Endothelial cell of umbilical vein (primary cell): ENCODE measurements at places on chromosomes 3 and 15. TPM values are rescaled to one million over a fixed set of nuclear protein-coding genes. Genes with fewer than 3 reads are reported as not detected.

The ARNT2 gene
- total RNA-seq = 0.18 and 0.20 TPM in 2 replicates

The C3orf85 gene
- total RNA-seq = not detected in 2 replicates

The SLC12A1 gene
- total RNA-seq = not detected in 2 replicates

The USP50 gene
- total RNA-seq = not detected in 2 replicates

The BFSP2 gene
- total RNA-seq = not detected in 2 replicates

The HTR3E gene
- not detected in 2 replicates for total RNA-seq

The SIDT1 gene
- not detected in 2 replicates for total RNA-seq

The RLBP1 gene
- total RNA-seq = not detected in 2 replicates

The KBTBD8 gene
- total RNA-seq = 1.1 and 3.2 TPM in 2 replicates

The ZNF148 gene
- total RNA-seq = 38.2 and 41.3 TPM in 2 replicates

The MIX23 gene
- total RNA-seq = 43.6 and 53.5 TPM in 2 replicates

The MYO5C gene
- total RNA-seq = 18.4 and 19.4 TPM in 2 replicates

The GOLGA8J gene
- total RNA-seq = 0.35 TPM in 1 of 2 replicates, not detected in the other

DNA sequence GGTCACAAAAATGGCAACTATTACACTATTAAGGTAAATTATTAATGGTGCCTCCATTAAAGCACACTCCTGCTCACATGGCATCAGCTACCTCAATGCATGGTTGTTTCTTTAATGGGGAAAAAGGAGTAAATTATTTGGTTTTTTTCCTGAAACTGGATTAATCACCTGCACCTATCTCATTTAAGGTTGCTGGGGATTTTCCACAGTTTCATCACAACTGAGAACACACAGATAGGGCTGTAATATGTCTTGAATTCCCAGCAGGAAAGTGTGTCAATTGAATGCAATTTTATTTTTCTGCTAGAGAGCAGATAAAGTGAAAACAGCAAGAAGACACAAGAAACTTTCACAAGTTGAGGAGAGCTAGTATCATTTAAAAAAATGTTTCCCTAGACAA lies 36.4 kb downstream of the RFTN1 start:
- DNase-seq = no peak

DNA sequence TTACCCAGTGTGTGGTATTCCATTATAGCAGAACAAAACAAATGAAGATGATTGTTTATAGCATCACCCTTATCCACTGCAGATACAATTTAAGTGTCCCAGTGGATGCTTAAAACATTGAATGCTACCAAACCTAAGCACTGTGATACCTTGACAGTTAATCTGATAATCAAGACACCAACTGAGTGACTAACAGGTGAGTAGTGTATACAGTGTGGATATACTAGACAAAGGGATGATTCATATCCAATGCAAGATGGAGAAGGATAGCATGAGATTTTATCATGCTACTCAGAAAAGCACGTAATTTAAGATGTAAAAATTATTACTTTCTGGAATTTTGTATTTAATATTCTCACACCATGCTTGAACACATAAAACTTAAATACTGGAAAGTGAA lies 1449.0 kb downstream of the OTOL1 start:
- no peak for DNase-seq

GRCh38 chr15:47796339-47796738 lies 79.0 kb downstream of the SEMA6D start:
- no peak for DNase-seq

GRCh38 chr15:75306188-75306587 lies 23.6 kb downstream of the GOLGA6D start:
- DNase-seq = no peak

DNA sequence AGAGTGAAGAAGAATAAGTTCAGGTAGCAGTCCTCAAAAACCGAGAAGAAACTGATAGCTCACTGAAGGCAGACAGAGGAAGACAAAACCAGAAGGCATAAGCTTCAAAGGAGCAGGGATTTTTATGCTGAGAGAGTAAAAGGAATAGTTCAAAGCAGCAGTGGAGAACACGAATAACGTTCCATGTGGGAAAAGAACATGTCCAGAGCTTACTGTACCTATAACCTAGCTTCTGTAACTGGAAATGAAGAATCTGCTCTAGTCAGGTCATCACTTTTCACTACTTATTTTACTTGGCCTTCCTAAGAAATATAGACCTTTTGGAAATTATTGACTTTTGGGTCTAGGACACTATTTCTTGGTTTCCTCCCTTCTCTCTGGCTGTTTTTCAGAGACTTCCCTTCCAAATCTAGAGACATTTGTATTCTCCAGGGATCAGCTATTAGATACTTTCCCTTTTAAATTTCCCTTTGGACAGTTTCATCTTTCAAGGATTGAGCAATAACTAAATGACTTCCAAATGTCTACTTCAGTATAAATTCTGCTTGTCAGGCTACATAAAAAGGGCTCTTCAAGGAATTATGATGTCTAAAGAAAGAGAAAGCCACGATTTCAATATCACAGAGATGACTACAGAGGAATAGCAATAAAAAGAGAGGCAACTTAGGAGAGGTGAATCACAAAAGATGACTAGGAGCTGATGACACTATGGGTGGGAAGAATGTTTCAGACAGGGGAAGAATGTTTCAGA lies 46.7 kb downstream of the UBE3A start:
- DNase-seq = no peak

- DNase-seq = no peak
These were observed 56.5 kb upstream of the TMEM115 start for GRCh38 chr3:50415816-50416215.

GRCh38 chr15:25892126-25892525 lies 29.0 kb upstream of the ATP10A start:
- no peak for DNase-seq

- no peak for DNase-seq
These were observed 829 bp downstream of the SELENOT start for GRCh38 chr3:150603980-150604319.

DNA sequence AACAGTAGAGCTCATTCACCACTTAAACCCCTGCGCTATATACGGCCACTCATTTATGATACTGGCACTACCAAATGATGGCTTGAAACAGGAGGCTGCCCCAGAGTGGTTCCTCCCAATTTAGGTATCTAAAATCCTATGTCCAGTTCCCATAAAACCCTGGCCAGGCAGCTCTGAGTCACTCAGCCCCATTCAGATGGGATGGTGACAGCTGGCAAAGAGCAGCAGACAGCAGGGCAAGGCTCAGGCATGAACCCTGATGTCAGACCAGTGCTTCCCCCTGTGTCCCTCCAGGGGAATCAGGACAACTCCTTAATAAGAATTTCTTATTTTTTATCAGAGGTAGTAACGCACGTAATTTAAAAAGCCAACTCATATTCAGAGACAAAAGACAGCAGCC lies 77.2 kb upstream of the RNU6-1 start:
- no peak for DNase-seq

DNA sequence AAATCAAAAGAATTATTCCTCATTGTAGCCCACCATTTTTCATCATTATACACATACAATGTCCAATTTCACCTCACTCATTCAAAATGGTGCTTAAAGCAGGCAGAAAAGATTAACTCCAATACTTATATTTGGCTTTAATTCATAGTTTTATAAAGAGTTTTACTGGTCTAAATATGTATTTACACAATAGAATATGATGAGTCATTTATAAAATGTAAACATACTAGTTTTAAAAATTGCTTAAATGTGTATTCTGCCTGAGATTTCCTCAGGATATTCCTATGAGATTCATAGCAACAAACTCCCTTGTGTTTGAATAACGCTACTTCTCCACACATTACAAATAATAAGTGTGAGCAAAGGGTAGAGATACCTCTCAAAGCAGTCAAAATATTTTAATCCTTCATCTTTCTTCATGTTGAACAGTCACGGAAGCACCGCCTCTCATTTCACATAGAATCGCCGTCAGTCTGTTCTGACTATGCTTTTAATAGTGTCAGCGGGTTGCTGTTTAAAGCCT lies 75.7 kb upstream of the GBE1 start:
- DNase-seq = no peak

GRCh38 chr3:14379843-14380242 lies 22.6 kb upstream of the SLC6A6 start:
- no peak for DNase-seq

DNA sequence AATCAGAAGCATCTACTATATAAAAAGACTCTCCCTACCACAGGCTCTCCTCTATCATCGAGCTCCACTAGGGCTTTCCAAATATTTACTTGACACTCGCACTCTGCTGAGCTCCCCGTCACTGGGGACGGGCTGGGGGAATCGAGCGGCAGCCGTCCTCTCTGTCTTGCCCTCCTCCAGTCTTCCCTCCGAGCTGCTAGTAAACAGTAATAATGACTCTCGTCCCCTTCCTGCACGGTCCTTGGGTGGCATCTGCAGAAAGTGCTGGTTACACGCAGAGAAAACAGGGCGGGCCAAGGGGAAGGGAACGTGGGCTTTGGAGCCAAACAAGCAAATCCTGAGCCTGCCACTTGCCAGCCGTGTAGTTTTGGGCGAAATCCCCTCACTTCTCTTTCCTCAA lies 96.6 kb downstream of the LRIG1 start:
- no peak for DNase-seq

GRCh38 chr3:152486364-152486763 lies 217.6 kb downstream of the MBNL1 start:
- no peak for DNase-seq

DNA sequence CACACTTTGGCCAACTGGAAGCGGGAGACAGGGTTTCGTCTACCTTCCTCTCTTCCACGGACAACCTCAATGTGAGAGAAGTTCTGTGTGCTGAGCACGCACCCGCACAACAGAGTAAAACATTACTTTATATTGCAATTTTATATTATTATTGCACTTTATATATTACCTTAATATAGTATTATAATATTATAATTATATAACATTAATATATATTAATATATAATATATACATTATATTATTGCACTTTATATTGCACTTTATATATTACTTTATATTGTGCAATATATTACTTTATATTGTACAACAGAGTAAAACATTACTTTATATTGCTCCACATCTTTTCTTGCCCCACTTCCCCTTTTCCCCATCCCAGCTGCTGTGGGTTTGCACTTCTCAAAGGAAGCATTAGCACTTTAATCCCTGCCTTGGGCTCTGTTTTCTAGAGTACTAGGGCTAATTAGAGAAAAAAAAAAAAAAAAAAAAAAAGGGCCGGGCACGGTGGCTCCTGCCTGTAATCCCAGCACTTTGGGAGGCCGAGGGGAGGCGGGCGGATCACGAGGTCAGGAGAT lies 76.4 kb upstream of the SLC4A7 start:
- DNase-seq = no peak

GRCh38 chr3:20539666-20540065 lies 353.7 kb upstream of the SGO1 start:
- DNase-seq = no peak

- DNase-seq = no peak
These were observed 51.4 kb downstream of the NCEH1 start for GRCh38 chr3:172659246-172660002.

GRCh38 chr3:47485812-47486211 lies 10.1 kb upstream of the SCAP start:
- DNase-seq = no peak

- DNase-seq = peak; percentile 95
These were observed 2.4 kb downstream of the CSRNP1 start for GRCh38 chr3:39150803-39151631.

DNA sequence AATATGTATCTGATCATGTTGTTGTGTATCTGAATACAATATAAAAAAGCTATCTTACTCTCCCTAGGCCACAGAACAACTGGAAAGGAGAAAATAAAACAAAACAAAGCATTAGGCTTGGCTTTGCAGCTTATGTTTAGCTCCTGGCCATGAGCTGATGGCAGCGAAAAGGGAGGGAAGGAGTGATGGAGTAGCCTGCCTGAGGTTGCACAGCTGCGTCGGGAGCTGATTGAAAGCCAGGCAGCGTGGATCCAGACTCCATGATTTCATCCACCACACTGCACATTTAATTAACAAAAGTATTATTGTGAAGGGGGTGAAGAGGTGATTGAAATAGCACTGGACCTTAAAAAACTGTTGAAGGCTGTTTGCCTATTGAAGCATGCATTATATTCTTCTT lies 212.2 kb downstream of the GABRG3 start:
- DNase-seq = no peak

GRCh38 chr3:15581471-15582394 lies 19.6 kb downstream of the HACL1 start:
- no peak for DNase-seq

DNA sequence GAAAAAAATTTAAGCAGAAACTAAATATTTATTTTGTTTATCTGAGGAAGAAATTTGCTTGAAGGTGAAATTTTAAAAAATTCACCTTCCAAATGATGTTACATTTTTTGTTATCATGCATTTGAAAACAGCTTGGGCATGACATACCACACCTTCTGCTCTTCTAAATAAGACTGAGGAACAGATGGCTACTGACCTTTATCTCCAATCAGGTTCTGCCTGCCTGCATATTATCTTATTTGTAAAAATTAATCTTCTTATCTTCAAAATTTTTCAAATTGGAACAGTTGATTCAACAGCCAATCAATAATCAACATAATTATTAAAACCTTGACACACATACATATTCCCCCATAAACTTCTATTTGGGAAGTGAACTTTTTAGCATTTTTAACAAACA lies 641.8 kb upstream of the ZNF385D start:
- no peak for DNase-seq

- DNase-seq = no peak
These were observed 14.5 kb downstream of the ARHGEF26 start for GRCh38 chr3:154135511-154136173.

- peak; percentile 90 for DNase-seq
These were observed 6.0 kb downstream of the PHLDB2 start for GRCh38 chr3:111864821-111865656.

DNA sequence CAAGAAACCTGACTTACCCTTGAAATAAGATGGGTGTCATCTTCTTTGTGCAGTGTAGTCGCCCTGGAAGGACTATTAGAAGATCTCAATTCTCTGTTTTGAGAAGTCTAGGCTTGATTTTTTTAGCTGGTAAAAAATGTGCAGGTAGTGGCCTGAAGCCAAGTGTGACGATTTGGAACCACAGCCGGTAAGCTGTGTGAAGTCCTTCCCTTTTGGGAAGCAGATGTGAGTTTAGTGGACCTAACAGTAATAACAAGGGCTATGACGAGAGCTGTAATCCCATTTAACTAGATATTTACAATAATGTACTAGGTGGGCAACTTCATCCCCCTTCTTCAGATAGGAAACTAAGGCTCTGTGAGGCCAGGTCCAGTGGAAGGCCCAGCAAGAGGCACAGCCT lies 81.7 kb upstream of the MYZAP start:
- DNase-seq = peak; percentile 56

DNA sequence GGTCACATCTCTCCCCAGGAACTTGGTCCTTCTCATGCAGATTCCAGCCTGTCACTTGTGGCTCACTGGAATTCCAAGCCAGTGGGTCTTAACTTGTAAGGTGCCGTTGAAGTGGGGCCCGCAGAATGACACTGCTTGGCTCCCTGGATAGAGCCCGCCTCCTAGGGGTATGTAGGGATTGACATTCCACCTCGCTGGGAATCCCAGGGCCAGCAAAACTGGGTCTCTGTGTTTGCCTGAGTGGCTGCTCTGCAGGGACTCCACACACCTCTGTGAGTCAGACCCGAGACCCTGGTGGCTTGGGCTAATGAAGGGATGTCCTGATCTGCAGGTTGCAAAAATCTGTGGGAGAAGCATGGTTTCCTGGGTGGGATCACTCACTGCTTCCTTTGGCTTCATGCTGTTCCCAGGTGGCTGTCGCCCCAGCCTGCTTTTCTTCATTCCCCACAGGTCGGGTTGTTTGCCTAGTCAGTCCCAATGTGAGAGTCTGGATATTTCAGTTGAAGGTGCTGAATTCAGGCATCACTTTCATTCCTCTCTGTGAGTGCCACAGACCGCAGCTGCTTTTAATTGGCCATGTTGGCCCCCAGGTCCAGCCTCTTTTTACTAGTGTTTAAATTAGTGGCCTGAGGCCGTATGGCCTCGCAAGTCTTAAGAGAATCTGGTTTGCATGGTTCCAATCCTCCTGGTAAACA lies 156.0 kb upstream of the TRIM42 start:
- DNase-seq = no peak
